ENCODE measurements at places on chromosomes 7 and 10. TPM values are rescaled to one million over a fixed set of nuclear protein-coding genes. Genes with fewer than 3 reads are reported as not detected.

DNA sequence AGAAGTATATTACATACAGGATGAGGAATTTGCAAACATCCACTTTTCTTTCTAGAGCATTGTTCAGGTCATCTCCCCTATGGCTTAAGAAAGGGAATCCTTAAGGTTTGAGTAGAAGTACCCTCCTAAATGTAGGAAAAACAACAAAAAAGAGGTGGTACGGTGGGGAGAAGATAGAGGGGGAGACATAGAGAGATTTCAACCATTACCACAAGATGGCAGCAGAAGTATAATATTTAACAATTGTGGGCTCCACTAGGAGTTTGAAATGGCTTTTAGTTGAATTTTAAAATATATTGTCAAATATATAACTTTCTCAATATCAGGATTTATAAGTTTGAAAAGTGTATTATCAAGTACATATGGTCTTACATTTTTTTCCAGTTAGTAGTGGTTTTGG, 72.7 kb upstream of the PRKG1 start:
- no peak for ATAC-seq

DNA sequence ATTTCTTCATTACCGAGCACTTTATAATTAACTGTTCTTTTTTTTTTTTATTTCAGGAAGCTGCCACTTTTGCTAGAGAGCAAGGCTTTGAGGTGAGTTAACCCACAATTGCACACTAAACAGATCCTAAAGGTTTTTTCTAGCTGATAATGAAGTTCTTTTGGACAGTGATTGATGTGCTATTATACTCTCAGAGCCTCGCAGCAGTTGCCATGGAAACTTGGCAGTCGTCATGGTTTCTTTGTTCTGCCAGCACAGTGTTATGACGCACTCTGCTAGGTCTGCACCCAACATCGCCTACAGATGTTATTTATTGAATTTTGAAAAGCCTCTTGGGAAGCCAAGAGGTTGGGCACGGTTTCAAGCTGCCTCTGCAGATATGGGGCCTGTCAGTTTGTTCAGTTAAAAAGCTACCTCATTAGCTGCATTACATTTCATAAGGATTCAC, 237.2 kb upstream of the KAT6B start:
- peak; percentile 62 for ATAC-seq

GRCh38 chr10:50550291-50550839, 73.4 kb downstream of the SGMS1 start:
- no peak for ATAC-seq

DNA sequence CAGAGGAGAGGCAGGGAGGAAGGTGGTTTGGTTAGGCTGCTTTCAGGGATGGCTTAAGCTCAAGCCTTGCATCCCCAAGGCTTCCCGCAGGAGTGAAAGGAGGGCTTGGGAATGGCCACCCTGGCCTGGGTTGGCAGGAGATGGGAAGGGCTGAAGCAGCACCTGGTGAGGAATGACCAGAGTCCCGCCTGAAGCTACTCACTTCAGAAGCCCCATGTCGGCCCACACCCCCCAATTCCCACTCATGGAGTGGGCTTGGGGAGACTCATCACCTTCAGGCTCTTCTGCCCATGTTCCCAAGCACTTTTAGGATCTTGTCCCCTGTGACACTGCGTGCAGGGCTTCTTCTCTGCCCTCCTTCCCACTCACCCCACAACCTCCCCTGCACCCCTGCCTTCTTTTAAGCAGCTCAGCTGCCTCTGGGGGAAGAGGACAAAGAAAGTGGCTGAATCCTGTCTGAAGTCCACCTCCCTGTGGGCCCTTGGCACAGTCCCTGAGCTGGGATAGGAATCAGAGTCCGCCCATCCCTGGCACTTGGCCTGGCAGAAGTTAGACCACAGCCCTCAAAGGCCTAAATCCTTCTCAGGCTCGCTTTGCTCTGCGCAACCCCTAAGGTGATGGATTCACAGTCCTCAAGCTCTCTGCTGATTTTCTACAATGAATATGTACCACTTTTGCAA, 16.5 kb downstream of the RGR start:
- no peak for ATAC-seq

- ATAC-seq, result no peak
Measured at GRCh38 chr10:15460661-15461060, 89.6 kb upstream of the FAM171A1 start.

GRCh38 chr7:78407031-78407430, 608.5 kb downstream of the PHTF2 start:
- ATAC-seq, result no peak

- ATAC-seq, result no peak
Measured at GRCh38 chr7:67438913-67439505, 442.4 kb downstream of the TYW1 start.

- ATAC-seq, result no peak
Measured at GRCh38 chr7:80807166-80807900, 111.5 kb downstream of the SEMA3C start.

GRCh38 chr7:17058568-17058967, 176.8 kb upstream of the AGR3 start:
- ATAC-seq, result no peak

- no peak for ATAC-seq
Measured at GRCh38 chr10:4825456-4825867, 545 bp upstream of the AKR1E2 start.

DNA sequence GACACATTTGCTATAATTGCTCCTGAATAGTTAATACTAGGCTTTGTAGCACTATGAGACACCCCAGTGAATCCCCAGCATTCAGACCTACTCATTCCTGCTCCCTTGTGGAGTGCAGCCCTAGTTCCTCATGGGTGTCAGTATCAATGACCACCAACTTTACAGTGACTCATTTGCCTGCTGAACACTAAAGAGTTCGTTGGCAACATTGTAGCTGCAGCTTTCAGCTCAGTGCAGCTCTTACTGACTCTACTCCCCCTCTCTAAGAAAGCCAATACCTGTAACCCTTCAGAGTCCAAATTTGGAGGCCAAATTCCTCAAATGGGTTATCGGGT, 127.1 kb upstream of the MTPN start:
- peak; percentile 19 for ATAC-seq

DNA sequence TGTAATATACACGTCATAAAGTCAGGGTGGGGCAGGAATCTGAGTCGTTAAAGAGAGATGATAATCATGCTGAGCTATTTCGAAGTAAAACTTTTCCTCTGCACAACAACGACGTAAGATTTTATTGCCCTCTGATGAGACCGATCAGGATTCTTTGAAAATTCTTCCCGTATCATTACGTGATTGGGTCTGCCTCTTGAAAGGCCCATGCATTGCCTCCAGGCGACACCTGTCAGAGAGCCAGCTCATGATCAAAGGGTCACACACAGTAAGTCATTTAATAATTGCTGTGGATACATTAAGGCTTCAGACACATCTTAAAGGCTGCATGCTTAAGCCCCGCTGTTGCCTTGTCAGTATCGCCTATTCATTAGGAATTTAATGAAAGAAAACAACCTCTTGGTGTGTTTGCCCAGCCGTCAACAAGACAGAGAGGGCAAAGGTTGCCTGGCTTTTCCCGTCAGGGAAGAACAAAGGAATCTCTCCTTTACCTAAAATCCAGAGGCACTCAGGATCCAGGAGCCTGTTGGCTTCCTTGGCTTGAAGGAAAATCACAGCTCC, 189.0 kb upstream of the SH2B2 start:
- ATAC-seq, result no peak

GRCh38 chr7:150401424-150401790, 22.3 kb downstream of the ZNF775 start:
- no peak for ATAC-seq

- no peak for ATAC-seq
Measured at GRCh38 chr10:131843881-131844284, 56.9 kb upstream of the PPP2R2D start.

GRCh38 chr7:92737706-92738105, 98.7 kb downstream of the CDK6 start:
- peak; percentile 69 for ATAC-seq

- ATAC-seq, result no peak
Measured at GRCh38 chr10:34262985-34263384, 552.1 kb downstream of the PARD3 start.

DNA sequence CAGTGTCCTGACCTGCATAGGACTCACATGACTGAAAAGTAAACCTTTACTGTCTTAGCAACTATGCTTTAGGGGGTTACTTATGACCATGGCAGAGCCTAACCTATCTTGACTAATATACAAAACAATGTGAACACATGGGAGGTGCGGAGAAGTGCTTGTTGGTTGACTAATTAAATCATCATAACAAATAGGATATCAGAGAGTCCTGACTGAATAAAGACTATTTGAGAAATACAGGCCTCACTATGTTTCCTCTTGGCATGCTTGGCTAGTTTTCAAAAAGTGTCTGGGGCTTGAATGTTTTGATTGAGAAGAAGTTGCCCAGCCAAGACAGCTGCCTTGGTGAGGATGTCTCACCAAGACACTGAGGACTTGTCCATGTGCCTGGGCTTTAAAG, 104.4 kb upstream of the PHYHIPL start:
- no peak for ATAC-seq

DNA sequence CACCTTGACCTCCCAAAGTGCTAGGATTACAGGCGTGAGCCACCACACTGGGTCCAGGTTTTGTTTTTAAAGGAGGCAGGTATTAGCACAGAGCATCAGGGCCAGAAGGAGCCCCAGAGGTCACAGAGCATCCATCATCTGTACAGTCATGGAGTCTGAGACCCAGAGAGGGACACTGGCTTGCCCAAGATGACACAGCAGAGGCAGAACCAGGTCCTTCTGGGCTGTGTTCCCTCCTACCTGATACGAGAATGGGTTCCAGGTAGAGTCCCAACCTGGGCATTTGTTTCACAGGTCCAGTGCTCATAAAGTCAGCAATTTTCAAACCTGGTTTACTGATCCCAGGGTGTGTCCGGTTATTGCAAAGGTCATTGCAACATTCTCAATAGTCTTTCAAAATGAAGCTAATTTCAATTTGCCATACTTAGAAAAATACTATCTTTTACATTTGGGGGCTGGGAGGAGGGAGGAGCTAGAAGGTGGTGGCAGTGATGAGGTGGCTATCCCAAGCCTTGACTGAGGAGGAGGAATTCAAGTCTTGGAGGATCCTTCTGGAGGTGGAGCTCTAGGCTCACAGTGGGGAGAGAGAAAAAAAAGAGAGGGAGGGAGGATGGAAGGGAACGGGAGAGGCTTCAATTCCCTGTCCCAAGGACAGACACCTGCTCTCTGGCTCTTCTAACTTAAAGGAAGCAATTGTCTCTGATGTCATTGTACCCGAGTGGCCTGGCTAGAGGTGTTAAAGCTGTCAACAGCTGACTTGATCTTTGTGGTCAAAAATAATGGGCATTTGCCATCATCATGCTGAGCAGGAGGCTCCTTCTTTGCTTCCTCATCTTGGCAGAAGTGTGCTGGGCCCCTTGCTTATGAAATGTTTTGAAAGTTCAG, 8.1 kb downstream of the MXI1 start:
- ATAC-seq, result no peak

DNA sequence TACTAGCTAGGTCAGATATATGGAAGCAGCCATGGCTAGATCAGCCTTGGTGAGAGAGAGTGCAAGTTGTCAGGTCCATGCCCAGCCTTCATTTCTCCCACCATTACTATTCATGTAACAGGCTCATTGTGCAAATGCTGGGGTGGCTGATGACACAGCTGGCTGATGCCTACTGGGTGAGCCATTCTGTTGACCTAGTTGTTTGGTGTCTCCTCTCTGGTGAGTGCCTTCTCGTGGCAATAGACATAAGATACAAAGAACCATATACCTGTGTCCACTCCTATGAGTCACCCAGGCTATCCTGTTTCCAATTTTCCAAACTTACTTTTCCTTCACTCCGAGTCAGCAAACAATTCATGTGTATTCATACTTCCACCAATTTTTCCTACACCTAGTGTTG, 46.0 kb downstream of the ZNF25 start:
- no peak for ATAC-seq

- ATAC-seq, result no peak
Measured at GRCh38 chr10:20004087-20004523, 187.9 kb downstream of the PLXDC2 start.

GRCh38 chr10:30701451-30702173, 72.1 kb upstream of the LYZL2 start:
- peak; percentile 74 for ATAC-seq

GRCh38 chr7:127935847-127936376, 95.3 kb downstream of the LRRC4 start:
- ATAC-seq, result no peak

GRCh38 chr10:120368927-120369326, 88.1 kb upstream of the PLPP4 start:
- no peak for ATAC-seq

DNA sequence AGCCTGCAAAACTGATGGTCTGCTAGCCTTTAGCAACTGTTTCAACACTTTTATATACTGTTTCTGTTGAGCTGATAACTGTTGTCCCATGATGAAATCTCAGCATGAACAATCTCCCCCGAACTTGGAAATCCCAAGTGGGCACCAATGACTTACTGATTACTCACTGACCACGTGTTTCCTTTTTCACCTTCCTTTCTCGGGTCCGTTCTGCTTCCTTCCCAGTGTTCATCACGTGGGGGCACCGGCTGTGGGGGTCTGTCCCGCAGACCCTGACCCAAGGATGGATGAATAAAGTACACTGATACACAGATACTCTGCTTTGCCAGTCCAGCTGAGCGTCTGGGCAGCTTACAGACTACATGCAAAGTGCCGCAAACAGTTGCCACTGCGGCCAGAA, 39.0 kb upstream of the RASGEF1A start:
- peak; percentile 44 for ATAC-seq

DNA sequence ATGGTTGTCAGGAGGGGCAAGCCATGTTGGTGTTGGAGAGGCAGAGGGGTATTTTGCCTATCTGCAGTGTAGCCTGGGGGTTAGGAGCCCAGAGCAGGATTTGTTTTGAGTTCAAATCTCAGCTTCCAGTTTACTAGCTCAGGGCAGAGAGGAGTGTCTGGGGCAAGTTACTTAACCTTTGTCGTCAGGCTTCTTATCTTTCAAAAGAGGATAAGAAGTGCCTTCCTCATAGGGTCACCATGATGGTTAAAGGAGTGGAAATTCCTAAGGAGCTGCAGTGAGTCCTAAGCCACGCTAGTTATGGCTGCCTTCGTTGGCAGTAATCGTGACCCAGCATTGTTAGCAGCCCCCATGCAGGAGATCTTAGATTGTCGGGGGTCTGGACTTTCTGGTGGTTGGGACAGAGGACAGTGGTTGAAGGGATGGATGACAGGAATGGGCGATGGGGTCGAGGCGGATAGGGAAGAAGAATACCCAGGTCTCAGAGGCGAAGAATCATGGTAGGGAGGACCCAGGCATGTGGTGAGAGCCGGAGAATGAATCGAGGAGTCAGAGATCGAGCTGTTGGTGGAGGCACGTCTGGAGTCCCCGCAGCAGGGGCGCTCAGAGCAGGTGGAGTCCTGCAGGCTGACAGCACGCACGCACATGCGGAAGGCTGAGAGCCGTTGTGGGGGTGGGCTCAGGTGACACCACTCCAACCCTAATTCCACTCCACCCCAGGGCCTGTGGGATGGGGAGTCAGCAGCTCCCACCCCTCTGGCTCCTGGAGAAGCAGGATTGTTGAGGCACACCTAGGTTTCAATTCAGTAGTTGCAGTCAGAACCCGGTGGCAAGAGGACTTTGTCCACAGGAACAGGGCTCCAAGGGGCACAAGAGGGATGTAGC, 11.6 kb downstream of the ADCK2 start:
- no peak for ATAC-seq

GRCh38 chr7:107982042-107982840, 20.7 kb downstream of the LAMB1 start:
- no peak for ATAC-seq

ZDHHC6 gene
- 45.4 TPM for total RNA-seq

CALML5 gene
- total RNA-seq, result not detected

SPDYE5 gene
- total RNA-seq, result not detected

CPVL gene
- not detected for total RNA-seq

SLC35G1 gene
- 3.4 TPM for total RNA-seq

SHH gene
- not detected for total RNA-seq

HKDC1 gene
- 0.19 TPM for total RNA-seq

KMT2E gene
- 181 TPM for total RNA-seq

All from activated T-helper 17 cell treated with anti-CD3 and anti-CD28 coated beads, Interleukin-2, amount 50 U/mL, for 72 hours (primary cell).